Endothelial cell (in vitro differentiated cells): ENCODE measurements at places on chromosomes 1 and 21. TPM values are rescaled to one million over a fixed set of nuclear protein-coding genes. Genes with fewer than 3 reads are reported as not detected.

- no peak for DNase-seq
Observed at GRCh38 chr1:159152031-159152430, 19.4 kb upstream of the CADM3 start.

DNA sequence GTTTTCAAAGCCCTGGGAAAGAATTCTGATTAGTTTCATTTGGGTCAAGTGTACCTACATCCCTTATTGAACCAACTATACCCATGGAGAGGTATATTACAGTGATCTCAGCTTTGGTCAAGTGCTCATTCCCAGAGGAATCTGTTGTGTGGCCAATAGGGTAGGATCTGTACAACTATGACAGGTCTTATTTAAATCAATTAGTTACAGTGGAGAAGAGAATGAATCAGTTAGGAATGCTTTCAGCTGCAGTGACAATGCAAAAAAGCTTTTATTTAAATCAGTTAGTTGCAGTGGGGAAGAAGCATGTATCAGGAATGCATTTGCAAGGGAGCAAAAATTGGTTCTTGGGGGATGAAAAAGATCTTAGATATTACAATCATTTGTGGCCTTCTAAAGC is 119.0 kb downstream of the FGGY start:
- no peak for DNase-seq

GRCh38 chr1:45266151-45266801 is 59.9 kb upstream of the ZSWIM5 start:
- DNase-seq, result no peak

DNA sequence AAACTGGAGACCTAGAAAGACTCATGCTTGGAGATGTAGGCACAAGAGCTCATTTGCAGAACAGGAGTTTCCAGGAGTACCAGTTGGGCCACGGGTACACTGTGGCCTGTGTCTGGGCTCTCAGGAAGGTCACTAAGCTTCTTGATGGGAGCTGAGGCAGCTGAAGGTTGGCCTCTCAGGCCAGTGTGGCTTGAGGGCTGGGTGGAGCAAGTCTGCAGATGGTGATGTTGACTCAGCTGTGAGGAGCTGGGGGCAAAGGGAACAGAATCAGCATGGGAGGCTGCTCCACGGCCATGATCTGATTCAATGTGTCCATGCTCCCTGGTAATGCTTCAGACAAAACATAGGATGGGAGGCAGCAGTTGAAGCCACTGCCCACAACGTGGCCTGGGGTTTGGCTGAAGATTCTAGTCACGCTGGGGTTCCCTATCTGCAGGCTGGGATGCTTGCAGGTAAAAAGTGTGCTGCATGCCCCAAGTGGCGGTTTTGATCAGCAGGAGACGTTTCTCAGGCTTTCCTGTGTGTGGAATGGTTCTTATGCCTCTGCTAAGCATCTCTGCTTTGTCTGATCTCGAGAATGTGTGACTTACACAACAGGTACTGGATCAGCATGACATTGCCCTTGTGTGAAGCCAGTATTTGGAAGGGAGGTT is 15.4 kb upstream of the TENT5C start:
- DNase-seq, result no peak

DNA sequence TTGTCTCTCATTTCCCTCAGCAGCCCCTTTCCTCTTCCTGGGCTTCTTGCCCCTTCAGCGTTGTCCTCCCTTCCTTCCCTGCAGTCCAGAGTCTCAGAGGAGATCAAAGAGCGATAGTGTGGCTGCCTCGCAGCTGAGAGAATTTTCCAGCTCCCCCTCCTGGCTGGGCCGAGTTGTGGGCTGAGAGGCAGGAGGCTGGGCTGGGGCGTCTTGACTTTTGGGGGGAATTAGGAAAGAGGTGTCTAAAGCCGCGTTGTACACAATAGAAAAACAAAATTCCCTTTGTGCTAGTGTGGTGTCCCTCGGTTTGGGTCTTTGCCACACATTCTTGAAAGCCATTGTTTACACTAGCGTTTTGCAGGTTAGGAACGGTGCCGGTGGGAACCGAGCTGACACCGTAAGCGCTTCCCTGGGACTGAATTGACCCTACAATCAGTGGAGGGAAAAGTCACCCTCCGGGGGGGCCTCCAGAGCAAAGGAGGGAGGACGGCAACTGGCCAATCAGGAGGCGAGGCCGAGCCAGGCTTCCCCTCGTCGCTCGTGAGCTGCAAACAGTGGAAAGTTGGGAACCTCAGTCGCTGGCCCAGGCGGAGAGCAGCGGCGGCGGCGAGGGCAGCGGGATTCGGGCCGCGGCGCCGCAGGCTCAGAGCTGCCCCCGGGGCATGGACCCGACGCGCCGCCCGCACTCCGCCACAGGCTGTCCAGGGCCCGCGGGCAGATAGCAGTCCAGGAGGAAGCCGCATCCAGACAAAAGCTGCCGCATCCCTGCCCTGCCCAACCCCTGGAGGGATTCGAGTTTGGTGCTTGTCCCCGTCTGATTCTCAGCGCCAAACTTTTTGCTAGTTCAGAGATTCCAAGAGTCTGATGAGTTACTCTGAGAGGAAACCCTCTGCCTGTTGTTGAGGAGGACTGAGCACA is at the start of gene HMCN1:
Gene HMCN1 (plus strand): TSS at position 574 of the 918 bp plus-strand sequence. CDS start 389 bp downstream, outside the sequence.
- peak; percentile 69 for DNase-seq

DNA sequence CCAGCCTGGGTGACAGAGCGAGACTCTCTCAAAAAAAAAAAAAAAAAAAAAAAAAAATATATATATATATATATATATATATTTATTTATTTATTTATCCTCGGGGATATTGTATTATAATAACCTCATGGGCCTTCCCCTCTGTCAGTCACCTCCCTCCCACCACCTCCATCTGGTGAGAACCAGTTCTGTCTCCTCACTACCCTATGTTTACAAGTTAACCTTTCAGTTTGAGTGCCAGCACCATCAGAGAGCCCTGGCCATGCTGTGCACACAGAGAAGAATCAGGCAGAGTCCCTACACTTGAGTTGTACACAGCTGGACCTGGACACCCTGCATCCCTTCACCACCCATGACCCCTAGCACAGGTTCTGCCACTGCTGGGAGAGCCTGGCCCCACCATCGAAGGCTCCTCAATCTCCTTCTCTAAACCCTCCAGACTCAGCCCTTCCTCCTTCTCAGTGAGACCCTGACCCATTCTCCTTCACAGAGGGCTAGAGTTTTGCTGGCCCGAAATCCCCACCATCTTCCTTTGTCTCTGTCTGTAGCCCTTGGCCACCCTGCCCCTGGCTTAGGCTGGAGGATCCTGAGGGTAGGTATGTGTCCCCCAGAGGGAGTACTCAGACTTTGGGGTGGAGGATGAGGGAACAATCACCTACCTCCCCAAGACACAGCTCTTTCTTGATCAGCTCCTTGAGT is 1.2 kb downstream of the S100A5 start:
- no peak for DNase-seq

DNA sequence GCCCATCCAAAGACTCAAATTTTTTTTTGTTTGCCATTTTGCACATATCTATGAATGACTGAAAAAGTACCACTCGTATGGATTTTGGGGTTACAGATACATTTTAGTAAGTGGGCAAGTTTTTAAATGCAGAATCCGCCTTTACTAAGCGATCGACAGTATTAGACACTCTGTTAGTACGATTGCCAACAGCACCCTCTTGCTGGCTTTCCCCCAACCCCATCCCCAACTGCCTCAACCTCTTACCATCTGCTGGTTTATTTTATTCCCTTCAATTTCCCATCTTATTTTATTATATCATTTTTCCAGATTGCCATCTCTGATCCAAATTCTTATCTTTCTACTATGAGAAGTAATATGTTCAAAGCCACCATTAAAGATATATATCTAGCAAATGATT is 244.8 kb downstream of the LRRIQ3 start:
- DNase-seq, result no peak

The IFNAR1 gene
- total RNA-seq, result 34.8 TPM

GRCh38 chr1:199084293-199084692 is 445.5 kb downstream of the PTPRC start:
- no peak for DNase-seq

The MAP3K6 gene
- total RNA-seq, result 35.7 TPM

The ERI3 gene
- total RNA-seq, result 42.6 TPM

GRCh38 chr1:183635099-183635605 is 431 bp downstream of the ARPC5 start:
- DNase-seq, result peak; percentile 61

- no peak for DNase-seq
Observed at GRCh38 chr1:153793261-153793972, 18.2 kb downstream of the SLC27A3 start.

DNA sequence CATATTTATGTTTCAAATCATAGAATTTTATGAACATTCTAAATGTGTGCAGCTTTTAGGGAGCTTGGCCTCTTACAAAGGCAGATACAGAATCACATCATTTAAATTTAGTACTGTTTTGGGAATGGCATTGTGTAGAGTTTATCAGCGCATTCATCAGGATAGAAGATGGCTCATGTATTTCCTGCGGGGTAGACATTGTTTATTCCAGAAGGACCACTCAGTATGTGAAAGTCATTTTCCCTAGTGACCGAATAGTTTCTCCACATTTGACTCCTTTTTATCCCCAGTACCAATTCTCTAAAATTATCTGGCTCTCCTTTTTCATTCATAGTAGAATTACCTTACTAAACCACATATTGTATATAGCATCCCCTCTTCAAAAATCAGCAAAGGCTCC is 981.9 kb upstream of the ADGRL4 start:
- DNase-seq, result no peak

DNA sequence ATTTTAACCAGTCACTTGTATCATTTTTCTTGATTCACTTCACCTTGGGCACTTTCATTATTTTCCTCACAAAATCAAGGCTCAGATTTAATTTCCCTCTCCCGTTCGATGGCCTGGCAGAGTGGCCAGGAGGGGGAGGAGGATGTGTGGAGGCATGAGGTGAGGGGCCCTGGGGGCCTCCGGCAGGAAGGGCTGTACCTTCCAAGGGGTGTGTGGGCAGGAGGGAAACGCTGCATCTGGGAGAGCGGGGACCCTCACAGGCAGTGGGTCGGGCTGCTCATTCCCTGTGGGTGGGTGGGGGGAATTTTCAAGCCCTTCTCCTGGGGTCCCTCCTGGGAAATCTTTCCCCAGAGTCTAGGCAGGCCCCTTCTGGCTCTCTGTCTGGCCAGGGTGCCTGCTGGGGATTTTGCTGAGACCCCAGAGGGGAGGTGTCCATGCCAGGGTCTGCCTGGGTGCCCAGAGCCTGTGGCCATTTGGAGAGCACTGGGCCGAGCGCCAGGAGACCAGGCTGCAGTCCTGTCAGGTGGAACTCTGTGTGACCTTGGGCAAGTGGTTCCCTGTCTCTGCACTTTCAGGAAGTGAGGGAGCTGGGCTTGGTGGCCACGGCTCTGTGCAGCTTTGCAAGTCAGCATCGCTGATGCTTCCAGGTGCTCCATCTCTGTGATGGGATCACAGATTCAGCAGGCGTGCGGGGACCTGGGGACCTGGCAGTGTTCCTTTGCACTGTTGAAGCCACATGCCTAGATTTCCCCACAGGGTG is 81.9 kb upstream of the C1orf174 start:
- DNase-seq, result no peak

The CFAP141 gene
- not detected for total RNA-seq

DNA sequence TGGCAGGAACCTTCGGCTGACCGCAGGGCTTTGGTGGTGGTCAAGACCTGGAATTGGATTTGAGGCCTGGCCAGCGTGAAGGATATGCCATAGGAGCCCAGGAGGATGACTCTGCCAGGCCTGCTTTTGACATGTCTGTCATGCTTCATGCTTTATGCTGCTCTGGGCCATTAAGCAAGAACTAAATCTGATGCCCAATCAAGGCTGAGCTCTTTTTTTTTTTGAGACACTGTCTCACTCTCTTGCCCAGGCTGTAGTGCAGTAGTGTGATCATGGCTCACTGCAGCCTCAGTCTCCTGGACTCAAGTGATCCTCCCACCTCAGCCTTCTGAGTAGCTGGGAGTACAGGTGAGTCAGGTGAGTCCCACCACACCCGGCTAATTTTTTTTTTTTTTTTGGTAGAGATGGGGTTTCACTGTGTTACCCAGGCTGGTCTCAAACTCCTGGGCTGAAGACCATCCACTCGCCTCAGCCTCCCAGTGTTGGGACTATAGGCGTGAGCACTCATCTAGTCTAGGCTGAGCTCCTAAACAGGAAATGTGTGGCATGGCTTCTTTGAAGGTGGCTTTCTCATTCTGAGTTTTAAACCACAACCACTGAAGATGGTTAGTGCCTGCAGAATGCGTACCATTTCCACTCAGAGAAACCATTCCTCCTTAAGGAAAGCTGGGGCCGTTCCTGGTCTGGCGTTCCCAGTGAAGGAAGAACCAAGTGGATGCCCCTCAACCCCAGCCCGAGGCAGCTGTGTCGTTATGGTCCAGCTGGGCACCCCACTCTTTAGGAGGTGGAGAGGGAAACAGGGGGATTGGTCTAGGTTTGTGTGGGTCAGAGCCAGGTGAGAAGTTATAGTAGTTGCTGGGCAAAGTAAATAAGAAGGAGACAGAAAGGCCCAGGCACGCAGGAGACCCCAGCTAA is 34.2 kb upstream of the ATP5PO start:
- no peak for DNase-seq
